Cardiac atrium fibroblast (primary cell): ENCODE measurements at places on chromosomes 7 and 10. TPM values are rescaled to one million over a fixed set of nuclear protein-coding genes. Genes with fewer than 3 reads are reported as not detected.

CCT6A gene
- total RNA-seq = 78.5 and 104 TPM in 2 replicates

RSPH10B2 gene
- total RNA-seq = not detected in 2 replicates

MYL10 gene
- total RNA-seq = not detected in 2 replicates

BLNK gene
- total RNA-seq = not detected in 2 replicates

SPDYE6 gene
- total RNA-seq = not detected in 2 replicates

CD36 gene
- total RNA-seq = 0.18 and 0.32 TPM in 2 replicates

AKR1B15 gene
- total RNA-seq = not detected in 2 replicates

PON1 gene
- not detected in 2 replicates for total RNA-seq

INTS1 gene
- total RNA-seq = 52.8 and 63.5 TPM in 2 replicates

CALN1 gene
- total RNA-seq = not detected in 2 replicates

FKBP9 gene
- total RNA-seq = 308 and 329 TPM in 2 replicates

HGF gene
- total RNA-seq = 117 and 150 TPM in 2 replicates

AKR1C2 gene
- 26.4 and 32.3 TPM in 2 replicates for total RNA-seq

GTF2IRD1 gene
- 4.5 and 12.3 TPM in 2 replicates for total RNA-seq

SKIDA1 gene
- 0.18 and 0.65 TPM in 2 replicates for total RNA-seq

CPVL gene
- total RNA-seq = not detected in 2 replicates

TBL2 gene
- total RNA-seq = 77.8 and 122 TPM in 2 replicates

LIPA gene
- total RNA-seq = 63.2 and 90.7 TPM in 2 replicates

GDF10 gene
- total RNA-seq = not detected in 2 replicates

TBATA gene
- not detected in 2 replicates for total RNA-seq

GNAT3 gene
- total RNA-seq = not detected in 2 replicates

HOXA5 gene
- not detected in 2 replicates for total RNA-seq

TMEM273 gene
- not detected in 2 replicates for total RNA-seq

NUTM2E gene
- total RNA-seq = not detected in 2 replicates

ATG9B gene
- 0.16 and 2.2 TPM in 2 replicates for total RNA-seq

IQUB gene
- under 0.01 and 0.54 TPM in 2 replicates for total RNA-seq

MSMB gene
- total RNA-seq = not detected in 2 replicates

TUBAL3 gene
- total RNA-seq = not detected in 2 replicates

TRIM50 gene
- total RNA-seq = not detected in 2 replicates

GOLGA7B gene
- total RNA-seq = not detected in 2 replicates

C10orf53 gene
- total RNA-seq = not detected in 2 replicates

TMEM168 gene
- total RNA-seq = 10.7 and 14.6 TPM in 2 replicates

PAOX gene
- total RNA-seq = 5.6 and 7.6 TPM in 2 replicates

TSPAN33 gene
- total RNA-seq = 0.65 TPM in 1 of 2 replicates, not detected in the other

AQP1 gene
- 4.4 and 7.9 TPM in 2 replicates for total RNA-seq

KCNIP2 gene
- 0.54 and 0.97 TPM in 2 replicates for total RNA-seq

TFAM gene
- 8.6 and 10.3 TPM in 2 replicates for total RNA-seq
